Testis (tissue), 5 donors: ENCODE measurements at places on chromosomes 3 and 15. TPM values are rescaled to one million over a fixed set of nuclear protein-coding genes. Genes with fewer than 3 reads are reported as not detected.

DNA sequence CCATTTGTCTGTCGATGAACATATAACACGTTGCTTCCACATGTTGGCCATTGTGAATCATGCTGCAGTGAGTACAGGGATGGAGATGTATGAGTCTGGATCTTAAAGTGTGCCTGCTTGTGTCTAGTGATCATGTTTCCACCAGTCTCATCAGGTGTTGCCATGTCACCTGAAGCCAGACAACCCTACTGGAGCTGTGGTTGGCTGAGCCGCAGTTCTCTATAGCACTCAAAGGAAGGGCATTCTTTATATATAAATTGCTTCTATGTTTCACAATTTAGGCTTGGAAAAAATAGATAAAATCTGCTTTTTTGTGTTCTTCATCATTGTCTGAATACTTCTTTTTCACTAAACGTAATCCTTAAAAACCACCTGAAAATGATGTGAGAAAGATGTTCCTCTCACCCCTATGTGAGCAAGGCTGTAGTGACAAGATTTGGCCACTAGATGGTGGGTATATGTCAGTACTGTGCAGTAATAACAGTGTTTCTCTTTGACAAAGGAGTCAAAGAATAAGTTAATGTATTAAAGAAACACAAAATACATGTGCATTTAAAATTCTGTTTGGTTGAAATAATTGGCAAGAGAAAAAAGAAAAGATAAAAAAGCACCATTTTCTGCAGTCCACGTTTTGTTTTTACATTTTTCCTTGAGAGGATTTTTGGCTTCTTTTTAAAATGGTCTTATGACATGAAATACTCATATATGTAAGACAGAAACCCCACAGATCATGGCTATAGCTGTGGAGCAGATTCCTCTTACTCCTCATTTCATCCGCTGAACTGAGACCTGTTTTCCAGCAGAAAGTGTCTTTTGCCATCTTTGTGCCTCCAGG lies 394.5 kb upstream of the DPPA4 start:
- no peaks in the 10 kb centered on the region for H3K27me3 ChIP-seq
- H3K36me3 ChIP-seq: no peaks in the 10 kb centered on the region
- H3K4me3 ChIP-seq: no peak overlapping the region
- no peaks in the 10 kb centered on the region for H3K4me1 ChIP-seq

GRCh38 chr15:51499379-51499976 lies 123.1 kb downstream of the DMXL2 start:
- no peak for DNase-seq
- H3K27ac ChIP-seq: no peak overlapping the region
- no peaks in the 10 kb centered on the region for H3K4me1 ChIP-seq
- H3K4me3 ChIP-seq: no peak overlapping the region
- no peaks in the 10 kb centered on the region for H3K27me3 ChIP-seq
- no peaks in the 10 kb centered on the region for H3K36me3 ChIP-seq

DNA sequence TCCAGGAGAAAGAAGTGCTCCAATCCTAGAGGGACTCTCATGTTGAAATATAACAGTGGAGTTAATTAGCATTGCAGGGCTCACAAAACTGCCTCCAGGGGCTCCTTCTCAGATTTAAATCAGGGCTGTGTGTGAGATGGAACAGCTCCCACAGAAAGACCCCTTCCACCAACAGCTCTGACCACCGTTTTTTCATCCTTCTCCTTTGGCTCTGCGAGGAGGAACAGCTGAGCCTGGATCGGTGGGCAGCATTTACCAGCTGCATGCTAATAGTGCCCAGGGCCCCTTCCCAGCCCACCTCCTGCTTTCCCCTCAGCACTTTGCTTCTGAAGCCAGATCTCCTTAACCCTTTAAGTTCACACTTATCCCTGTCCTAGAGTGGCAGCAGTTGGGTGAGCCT lies 119.2 kb upstream of the UBE2E1 start:
- no peak overlapping the region for H3K4me3 ChIP-seq
- H3K27ac ChIP-seq: no peak overlapping the region
- no peak for DNase-seq
- no peaks in the 10 kb centered on the region for H3K27me3 ChIP-seq
- H3K4me1 ChIP-seq: peaks cover 4% of the 10 kb centered on the region

DNA sequence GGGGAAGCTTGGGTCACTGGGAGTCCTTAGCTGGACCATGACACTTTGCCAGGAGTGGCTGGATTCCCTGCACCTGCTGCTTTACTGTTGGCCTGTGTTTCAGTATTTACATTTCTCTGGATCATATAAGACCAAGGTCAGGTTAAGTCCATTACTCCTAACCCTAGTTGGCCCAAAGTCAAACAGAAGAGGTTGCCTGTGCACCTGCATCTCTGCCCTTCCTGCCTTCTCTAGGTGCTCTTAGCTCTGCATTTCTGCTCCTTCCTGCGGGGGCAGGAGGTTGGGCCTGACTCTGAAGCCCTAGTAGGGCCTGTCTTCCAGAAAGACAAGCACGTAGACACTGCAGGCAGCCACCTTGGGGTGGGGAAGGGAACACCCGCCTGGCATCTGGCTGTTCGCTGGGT lies 124.3 kb downstream of the RPLP1 start:
- H3K4me3 ChIP-seq: no peak overlapping the region
- no peaks in the 10 kb centered on the region for H3K36me3 ChIP-seq
- no peak for DNase-seq

CHCHD6 gene
- total RNA-seq: 47.6 TPM

TRIM42 gene
- total RNA-seq: 21.4 TPM

ILDR1 gene
- total RNA-seq: 3.2 TPM

ZBED2 gene
- total RNA-seq: not detected
